Activated CD4-positive, alpha-beta T cell treated with anti-CD3 and anti-CD28 coated beads, Interleukin-2, amount 50 U/mL, for 48 hours (primary cell): ENCODE measurements at places on chromosomes 12 and 14.
A peak's percentile ranks its signal among the peaks of the same experiment; 100 is the strongest.

GRCh38 chr12:55657212-55657611, 20.5 kb downstream of the OR10P1 start:
- no peak for DNase-seq

GRCh38 chr14:20873370-20874177, 17.6 kb upstream of the RNASE3 start:
- DNase-seq: peak; percentile 91

DNA sequence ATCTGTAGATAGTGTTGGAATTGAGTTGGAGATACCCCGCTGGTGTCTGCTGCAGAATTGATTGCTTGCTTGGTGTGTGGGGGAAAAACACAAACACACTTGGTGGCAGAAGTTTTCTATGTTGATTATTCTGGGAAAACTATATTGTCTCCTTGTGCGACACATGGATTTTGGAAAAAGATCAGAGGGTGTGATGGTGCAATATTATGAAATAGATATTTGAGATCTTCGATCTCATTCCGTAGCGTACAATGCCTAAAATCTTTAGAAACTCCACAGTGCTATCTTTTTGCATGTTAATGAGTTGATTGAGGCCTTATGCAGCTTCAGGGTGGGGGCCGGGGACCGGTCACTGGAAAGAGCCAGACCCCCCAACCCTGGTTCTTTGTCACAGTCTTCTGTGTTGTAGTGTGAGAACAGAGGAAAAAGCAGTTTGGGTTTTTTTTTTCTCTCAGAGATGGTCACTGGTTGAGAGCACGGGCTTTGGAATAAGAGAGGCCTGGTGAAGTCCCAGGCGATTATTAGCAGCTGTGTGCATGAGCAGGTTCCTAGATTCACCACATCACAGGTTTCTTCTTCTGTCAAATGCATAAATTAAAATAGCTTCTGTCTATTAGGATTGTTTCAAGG, 88.2 kb downstream of the ST8SIA1 start:
- DNase-seq: no peak

DNA sequence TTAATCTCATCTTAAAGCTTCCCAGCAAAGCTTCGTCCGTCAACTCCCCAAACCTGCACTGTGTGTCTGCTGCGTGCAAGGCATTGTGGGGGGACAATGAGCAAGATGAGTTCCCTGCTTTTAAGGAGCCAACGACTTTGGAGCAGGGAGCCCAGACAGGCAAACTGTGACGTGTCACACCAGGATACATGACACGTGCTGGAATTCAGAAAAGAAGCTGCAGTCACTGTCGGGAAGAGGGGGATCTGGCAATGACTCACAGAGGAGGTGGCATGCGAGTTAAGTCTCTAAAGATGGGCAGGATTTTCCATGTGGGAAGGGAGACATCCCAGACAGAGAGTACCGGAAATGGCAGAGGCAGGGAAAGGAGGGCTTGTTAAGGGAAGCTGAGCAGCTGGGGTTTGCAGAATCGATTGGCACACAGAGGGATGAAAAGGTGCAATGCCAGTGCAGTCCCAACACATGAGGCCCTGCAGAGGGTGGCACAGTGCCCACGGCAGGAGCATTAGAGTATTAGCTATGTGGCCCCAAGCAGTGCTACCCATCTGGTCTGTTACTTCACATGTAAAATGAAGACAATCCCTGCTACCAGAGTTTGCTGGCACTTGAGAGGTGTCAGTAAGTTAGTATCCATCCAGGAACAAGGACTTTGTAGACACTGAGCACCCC, 52.9 kb downstream of the SETD3 start:
- DNase-seq: no peak

DNA sequence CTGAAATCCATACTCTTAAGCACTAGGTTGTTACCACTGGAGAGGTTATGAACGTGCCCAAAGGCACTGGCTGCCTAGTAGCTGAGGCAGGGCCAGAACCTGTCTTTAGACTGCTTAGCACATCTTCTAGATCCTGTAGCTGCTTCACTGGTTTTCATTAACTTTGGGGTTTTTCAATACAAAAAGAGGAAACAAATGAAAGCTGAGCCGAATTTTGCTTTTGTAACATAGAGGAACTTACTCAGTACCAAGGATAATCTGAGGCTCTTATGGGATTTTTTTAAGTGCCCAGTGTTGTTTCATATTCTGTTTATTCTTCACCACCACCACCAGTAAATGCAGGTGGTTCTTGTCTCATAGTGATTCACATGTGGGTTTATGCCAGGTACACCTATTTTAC, 396.1 kb downstream of the RAD51B start:
- DNase-seq: no peak

DNA sequence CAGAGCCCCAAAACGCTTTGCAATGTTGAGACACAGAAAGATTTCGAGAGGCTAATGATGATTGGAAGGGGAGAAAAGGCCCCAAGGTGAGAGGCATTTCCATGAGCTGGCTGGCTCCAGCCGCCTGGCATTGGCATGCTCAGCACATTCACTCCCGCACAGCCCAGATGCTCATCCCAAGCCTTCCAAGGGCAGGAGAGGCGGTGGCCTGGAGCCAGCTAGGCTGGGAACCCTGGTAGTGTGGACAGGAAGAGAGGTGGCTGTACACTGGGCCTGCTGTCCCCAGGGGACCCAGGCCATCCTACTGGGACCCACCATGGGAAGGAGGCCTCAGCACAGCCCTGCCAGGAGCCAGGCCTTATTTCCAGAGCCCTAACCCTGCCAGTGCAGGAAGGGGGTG, 72.2 kb downstream of the SPTB start:
- DNase-seq: no peak

GRCh38 chr12:111488271-111488670, 82.5 kb downstream of the SH2B3 start:
- no peak for DNase-seq

- DNase-seq: no peak
These were observed 89.5 kb upstream of the MANSC4 start for GRCh38 chr12:27869567-27869966.

GRCh38 chr12:11758087-11758486, 108.6 kb downstream of the ETV6 start:
- DNase-seq: no peak

DNA sequence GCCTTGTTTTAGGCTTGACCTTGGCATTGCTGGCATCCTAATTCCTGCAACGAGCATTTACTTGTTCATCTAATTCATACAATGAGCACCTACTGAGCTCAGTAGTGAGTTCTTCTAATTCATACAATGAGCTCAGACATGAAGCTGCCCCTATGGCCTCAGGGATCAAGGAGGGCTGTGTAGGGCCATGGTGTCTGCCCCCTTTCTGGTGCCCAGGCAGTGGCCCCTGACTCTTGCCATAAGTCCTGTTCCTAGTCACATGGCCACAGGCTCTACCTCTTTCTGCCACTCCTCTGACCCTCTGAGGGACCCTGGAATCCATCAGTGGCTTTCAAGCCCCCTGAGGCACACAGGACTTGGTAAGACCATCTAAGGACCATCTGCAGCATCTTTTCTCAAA, 148.8 kb downstream of the ZFP36L1 start:
- DNase-seq: no peak

- DNase-seq: no peak
These were observed 6.8 kb upstream of the ATG14 start for GRCh38 chr14:55418411-55418810.

DNA sequence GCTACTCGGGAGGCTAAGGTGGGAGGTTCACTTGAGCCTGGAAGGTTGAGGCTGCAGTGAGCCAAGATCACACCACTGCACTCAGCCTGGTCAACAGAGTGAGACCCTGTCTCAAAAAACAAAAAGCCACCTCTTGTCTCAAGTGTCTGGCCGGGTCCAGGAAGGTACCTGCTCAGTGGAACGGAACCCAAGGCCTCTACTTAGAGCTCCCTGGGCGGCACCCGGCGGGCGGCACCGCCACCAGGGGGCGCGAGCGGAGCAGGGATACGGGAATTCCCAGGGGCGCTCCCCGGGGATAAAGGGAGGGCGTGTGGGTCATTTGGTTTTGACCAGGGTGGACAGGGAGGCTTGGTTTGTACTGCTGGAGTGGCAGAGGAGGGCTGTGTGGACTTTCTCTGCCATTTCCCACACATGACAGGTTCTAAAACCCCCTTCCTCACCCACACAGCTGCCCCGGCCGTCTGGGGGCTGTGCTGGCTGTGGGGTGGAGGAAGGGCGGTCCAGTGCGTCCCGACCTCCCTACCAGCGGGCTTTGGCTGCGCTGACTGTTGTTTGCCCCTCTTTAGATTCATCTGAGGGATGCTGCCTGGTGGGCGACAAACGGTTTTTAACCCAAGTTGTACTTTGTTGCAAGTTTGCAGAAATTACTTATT, 91.4 kb downstream of the SETD3 start:
- DNase-seq: peak; percentile 65

- peak; percentile 25 for DNase-seq
These were observed 682 bp downstream of the CREBL2 start for GRCh38 chr12:12612358-12612757.

DNA sequence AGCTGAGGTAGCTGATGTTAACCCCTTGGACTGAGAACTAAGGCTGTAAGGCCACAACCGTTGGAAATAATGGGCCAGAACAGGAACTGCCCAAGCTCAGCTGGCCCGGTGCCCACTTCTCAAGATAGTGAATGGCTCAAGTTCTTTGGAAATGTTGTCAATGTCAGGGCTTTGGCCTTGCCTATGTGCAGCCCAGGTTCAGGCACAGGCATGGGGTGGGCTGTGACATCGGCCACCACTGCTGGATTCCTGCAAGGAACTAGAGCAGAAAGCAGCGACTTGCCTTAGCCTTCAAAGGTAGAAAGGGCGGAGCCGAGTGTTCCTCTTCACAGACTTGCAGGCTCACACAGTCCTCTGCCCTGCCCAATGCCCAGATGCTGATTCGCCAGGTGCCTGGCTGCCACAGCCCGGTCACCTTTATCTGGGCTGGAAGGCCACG, 291.2 kb downstream of the ZFP36L1 start:
- no peak for DNase-seq
